GM23248 (cell line): ENCODE measurements at places on chromosomes 16 and 17. TPM values are rescaled to one million over a fixed set of nuclear protein-coding genes. Genes with fewer than 3 reads are reported as not detected.

The SLC9A5 gene
- total RNA-seq: 2.2 and 2.7 TPM in 2 replicates

The TMEM114 gene
- not detected in 2 replicates for total RNA-seq

The UNC119 gene
- 30.9 and 50.9 TPM in 2 replicates for total RNA-seq

The HOXB5 gene
- total RNA-seq: 0.22 TPM in 1 of 2 replicates, not detected in the other

The CES1 gene
- total RNA-seq: 0.76 TPM in 1 of 2 replicates, not detected in the other

The ST6GALNAC2 gene
- total RNA-seq: 0.65 and 1.4 TPM in 2 replicates

The ATP2C2 gene
- total RNA-seq: not detected in 2 replicates

The KDM6B gene
- 0.76 and 1.3 TPM in 2 replicates for total RNA-seq

The PIRT gene
- not detected in 2 replicates for total RNA-seq

The BCKDK gene
- 42.1 and 71.4 TPM in 2 replicates for total RNA-seq

The ZFP90 gene
- 20.6 and 52.4 TPM in 2 replicates for total RNA-seq

The CHD9NB gene
- 0.22 and 0.25 TPM in 2 replicates for total RNA-seq

The CSH1 gene
- not detected in 2 replicates for total RNA-seq

The PPP1R27 gene
- total RNA-seq: not detected in 2 replicates

The KRTAP4-5 gene
- total RNA-seq: not detected in 2 replicates

The EVI2A gene
- total RNA-seq: 0.86 and 0.89 TPM in 2 replicates

The ODAD4 gene
- total RNA-seq: 0.25 and 0.54 TPM in 2 replicates

The TIMP2 gene
- 587 and 620 TPM in 2 replicates for total RNA-seq

The TMEM220 gene
- total RNA-seq: 0.54 and 5.6 TPM in 2 replicates

The FOXJ1 gene
- not detected in 2 replicates for total RNA-seq

The IL34 gene
- total RNA-seq: 1.0 TPM in 1 of 2 replicates, not detected in the other

The MYO1C gene
- 206 and 218 TPM in 2 replicates for total RNA-seq

The PDXDC1 gene
- 63.9 and 73.1 TPM in 2 replicates for total RNA-seq

The DPEP3 gene
- total RNA-seq: not detected in 2 replicates

The CNGB1 gene
- total RNA-seq: not detected in 2 replicates

The PIK3R5 gene
- total RNA-seq: 0.11 TPM in 1 of 2 replicates, not detected in the other

The FOXF1 gene
- 1.5 and 4.0 TPM in 2 replicates for total RNA-seq

The P2RX5 gene
- 2.5 and 4.0 TPM in 2 replicates for total RNA-seq

The DBNDD1 gene
- 2.0 and 3.1 TPM in 2 replicates for total RNA-seq

The KRT28 gene
- total RNA-seq: not detected in 2 replicates

The TBC1D3E gene
- not detected in 2 replicates for total RNA-seq
